HFF-Myc (cell line): ENCODE measurements at places on chromosomes 2 and 18.

DNA sequence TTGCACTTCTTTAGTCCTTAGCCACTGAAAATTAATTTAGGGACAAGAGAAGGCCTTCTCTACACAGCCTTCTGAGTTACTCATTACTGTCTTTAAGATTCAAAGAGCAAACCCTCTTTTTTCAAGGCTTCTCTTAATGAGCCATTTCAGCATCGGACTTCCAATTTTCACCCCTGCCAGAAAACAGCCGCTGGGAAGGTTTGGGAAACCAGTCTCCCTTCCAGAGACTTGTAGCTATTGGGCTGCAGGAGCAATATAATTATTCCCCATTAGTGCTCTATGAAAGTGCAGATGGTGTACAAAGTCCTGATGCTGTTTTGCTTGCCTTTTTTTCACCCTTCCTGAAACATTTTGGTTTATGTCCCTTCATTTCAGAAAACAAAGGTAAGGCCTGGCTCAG, 79.3 kb downstream of the GPR39 start:
- DNase-seq, result no peak

GRCh38 chr2:96909611-96910021, 39.7 kb upstream of the SEMA4C start:
- no peak for DNase-seq

DNA sequence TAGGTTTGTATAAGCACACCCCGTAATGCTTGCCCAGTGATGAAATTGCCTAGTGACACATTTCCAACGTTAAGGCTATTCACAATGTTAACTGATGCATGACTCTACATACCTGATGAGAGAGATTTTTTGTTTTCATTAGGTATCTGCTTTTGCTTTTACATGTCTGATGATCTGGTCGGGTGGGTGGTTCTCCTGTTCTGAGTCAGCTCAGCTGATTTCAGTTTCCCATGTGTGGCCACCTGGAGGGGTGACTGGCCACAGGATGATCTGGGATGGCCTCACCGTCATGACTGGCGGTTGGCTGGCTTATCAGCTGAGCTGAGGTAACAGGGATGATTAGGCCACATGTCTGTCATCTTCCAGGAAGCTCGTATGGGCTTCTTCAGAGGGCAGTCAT, 33.8 kb upstream of the ACYP2 start:
- DNase-seq, result no peak

GRCh38 chr2:53096351-53096750, 671.3 kb upstream of the CHAC2 start:
- no peak for DNase-seq

DNA sequence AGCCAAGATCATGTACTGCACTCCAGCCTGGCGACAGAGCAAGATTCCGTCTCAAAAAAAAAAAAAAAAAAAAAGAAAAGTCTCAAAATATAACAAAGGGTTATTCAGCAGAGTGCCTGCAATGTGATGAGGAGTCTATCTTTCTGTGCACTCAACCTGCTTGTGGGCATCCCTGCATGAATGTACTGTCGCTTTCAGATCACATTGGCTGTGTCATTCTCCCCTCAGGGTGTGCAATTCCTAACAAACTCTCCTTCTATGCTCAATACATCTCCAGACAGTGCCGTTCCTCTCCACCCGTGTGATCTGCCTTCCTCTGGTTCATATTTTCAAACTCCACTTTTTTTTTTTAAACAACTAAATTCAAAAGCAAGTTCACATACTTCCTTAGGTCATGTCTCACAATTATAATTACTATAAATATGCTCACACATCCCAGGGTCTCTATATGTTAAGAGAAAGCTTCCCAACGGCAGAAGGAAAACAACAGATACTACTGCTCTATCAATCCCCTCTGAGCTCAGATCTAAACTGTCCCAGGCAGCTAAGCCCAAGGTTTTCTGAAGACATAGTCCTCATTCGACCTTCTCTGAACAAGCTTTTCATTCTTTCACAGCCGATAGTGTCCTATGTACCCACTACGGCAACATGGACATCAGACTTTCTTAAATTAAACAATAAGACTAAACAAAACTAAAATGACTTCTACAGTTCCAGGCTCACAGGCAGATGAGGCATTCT, 35.2 kb downstream of the PTMA start:
- DNase-seq, result no peak

- no peak for DNase-seq
Measured at GRCh38 chr18:79569720-79570119, 109.9 kb upstream of the CTDP1 start.

DNA sequence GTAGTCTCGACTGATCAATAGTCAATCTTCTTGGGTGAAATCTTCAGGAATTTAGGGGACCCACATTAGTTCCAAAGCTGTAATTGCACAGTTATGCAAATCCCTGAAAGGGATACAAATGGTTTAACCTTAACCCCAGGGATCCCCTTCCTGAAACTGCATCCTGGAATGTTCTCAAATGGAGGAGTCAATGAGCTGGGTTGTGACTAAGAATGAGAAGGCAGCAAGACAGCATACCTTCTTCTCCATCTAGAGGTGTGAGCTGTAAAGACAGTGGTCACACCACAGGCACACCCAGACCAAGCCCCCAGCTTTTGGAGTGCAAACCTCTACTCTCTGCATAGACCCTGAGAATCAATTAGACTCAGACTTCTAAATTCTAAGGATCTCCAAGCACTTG, 164.7 kb upstream of the MEIS1 start:
- DNase-seq, result no peak

DNA sequence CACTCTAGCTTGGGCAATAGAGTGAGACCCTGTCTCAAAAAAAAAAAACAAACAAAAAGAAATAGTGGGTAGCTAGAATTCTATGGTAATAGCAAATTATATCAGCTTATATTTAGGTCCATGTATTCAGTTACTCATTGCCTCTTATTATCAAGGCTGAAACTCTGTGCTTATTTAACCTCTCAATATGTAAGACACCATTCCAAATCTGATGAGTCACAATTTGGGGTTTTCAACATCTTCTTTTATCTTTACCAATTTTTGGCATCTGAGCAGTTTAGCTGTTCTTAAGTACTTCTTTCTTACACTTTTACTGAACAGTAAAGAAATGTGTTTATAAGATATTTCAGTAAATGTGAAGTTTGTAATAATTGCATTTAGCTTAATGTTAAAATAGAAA, 69.3 kb downstream of the TTC27 start:
- no peak for DNase-seq

GRCh38 chr2:238487134-238487533, 60.4 kb downstream of the ASB1 start:
- DNase-seq, result no peak
